ENCODE measurements at places on chromosomes 12 and 14.

GRCh38 chr12:107761502-107761904 is 566 bp upstream of the PRDM4 start:
- no peak for DNase-seq

DNA sequence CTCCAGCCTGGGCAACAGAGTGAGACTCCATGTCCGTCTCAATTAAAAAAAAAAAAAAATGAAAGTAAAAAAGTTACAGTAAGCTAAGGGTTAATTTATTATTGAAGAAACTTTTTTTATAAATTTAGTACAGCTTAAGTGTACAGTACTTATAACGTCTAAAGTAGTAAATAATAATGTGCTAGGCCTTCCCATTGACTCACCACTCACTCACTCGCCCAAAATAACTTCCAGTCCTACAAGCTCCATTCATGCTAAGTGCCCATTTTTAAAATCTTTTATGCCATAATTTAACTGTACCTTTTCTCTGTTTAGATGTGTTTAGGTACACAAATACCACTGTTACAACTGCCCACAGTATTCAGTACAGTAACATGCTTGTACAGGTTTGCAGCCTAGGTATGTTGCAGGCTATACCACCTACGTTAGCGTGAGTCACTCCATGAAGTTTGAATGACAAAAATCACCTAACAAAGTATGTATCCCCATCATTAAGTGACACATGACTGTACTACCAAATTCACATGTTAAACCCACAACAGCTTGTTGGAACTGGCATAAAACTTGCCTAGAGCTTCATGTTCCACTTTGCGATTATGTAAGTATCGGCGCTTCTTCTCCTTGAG is 10.7 kb downstream of the KANSL2 start:
- DNase-seq, result peak; percentile 53

- DNase-seq, result peak; percentile 50
Measured at GRCh38 chr12:54701940-54702592, 53.9 kb upstream of the DCD start.

DNA sequence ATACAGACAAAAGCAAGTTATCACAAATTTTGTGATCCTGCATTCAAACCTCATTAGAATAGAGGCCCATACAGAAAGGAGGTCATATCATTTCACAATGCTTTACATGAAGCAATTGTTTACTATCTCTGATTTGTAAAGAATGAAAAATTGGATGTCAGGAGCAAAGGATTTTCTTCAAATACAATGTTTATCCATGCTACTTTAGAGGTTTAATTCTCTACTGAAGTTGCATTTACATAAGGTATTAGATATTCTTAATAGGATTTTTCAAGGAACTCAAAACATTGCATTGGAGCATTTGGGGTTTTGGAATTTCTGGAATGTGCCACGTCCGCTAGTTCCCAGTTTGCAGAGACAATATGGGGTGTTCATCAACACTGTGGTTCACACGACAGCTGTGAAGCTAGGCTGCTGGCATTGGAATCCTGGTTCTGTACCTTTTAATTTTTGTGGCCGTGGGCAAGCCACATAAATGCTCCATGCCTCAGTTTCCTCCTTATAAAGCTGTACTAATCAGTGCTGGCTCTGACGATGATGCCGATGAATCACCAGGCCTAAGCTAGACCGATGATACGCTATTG is 174.8 kb downstream of the APAF1 start:
- DNase-seq, result peak; percentile 9

DNA sequence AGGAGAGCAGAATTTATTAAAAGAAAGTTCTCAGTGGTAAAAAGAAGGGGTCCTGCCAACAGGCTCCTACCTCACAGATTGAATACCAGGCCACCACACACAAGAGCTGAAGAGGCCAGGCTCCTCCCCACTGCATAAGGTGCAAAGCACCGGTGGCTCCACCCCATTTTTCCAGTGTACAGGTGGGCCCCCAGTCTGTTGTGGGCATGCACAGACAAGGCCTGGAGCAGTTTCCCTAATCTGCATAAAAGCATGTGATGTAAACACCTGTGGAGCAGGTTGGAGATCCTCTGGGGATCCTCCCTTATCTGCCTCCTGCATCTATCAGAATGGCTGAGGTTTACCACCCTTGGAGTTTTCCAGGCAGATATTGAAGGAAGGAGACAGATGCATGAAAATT is 45.7 kb upstream of the PDZRN4 start:
- no peak for DNase-seq

DNA sequence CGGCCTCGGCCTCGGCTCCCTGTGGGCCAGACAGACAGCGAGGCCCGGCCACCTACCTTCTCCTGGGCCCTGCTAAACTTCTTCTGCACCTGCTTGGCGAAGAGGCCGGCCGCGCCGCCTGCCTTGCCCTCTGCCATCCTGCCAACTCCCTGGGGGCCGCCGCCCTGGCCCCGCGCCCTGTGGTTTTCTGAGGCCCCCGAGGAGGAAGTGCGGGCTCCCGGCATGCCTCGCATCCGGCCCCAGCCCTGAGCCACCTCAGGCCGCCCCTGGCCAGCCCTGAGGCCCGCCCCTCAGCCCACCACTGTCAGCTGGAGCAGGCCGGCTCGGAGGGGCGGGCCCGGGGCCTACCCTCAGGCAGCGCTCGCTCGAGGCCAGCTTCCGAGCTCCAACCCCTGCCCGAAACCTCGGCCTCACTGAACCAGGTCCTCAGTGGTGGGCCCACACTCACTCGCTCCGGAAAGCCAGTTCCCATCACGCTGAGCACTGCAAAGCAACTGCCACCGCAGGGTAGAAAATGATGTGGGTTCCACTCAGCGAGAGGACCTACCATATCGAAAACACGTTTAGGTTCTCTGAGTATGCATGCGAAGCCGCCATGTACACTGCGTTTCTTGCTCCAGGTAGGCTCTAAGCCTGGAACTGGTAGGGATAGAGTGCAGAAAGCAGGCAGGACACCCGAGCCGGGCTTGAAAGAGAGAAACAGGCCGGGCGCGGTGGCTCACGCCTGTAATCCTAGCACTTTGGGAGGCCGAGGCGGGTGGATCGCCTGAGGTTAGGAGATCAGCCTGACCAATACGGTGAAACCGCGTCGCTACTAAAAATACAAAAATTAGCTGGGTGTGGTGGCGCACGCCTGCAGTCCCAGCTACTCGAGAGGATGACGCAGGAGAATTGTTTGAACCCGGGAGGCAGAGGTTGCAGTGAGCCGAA is at the start of gene BIN2:
Gene BIN2 (minus strand): TSS at position 209 of the 930 bp plus-strand sequence. CDS start 72 bp downstream, at position 137.
- DNase-seq, result no peak

DNA sequence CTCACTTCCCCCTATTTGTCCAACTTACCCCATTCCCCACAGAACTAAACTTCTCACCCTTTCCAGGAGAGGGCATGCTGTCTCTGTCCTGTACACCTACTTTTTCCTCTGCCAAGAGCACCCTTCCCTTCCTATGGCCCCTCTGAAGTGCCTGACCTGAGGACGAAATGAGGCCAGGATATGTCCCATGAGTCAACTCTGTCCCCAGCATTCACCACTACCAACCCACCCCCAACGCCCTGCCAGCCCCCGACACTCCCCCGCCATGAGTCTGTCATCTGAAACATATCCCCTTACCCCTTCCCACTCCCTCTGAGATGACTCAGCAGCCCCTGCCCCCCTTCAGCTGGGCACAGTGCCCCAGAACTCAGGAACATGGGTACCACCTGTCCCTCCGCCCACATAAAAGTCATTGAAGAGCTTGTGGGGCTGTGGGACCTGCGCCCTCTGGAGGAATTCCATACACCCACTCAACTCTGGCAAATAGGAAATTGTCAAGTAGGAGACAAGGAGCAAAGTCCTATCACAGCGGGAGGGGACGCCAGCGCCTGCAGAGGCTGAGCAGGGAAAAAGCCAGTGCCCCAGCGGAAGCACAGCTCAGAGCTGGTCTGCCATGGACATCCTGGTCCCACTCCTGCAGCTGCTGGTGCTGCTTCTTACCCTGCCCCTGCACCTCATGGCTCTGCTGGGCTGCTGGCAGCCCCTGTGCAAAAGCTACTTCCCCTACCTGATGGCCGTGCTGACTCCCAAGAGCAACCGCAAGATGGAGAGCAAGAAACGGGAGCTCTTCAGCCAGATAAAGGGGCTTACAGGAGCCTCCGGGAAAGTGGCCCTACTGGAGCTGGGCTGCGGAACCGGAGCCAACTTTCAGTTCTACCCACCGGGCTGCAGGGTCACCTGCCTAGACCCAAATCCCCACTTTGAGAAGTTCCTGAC is 26.3 kb downstream of the ITGA7 start:
- DNase-seq, result peak; percentile 61

DNA sequence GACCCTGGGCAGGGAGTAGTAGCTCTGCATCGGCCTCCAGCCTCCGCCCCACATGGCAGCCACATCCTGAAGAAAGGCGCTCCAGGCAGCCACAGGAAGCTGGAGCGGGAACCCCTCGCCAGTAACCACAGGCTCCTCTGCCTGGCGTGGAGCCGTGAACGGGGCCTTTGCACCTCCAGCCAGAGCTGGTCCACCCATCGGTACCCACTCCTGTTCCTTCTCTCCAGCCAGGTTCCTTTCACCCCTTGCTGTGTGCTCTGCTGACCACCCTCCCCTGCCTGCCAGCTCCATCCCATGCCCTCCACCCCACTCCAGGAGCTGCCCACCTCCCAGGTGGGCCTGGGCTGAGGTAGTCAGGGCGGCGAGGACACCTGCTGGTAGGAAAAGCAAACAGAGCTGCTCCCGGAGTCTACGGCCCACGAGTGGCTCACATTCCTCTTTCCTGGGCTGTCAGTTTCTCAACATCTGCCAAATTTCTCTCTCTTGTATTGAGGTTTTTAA is 2.7 kb downstream of the TGFB3 start:
- peak; percentile 39 for DNase-seq

DNA sequence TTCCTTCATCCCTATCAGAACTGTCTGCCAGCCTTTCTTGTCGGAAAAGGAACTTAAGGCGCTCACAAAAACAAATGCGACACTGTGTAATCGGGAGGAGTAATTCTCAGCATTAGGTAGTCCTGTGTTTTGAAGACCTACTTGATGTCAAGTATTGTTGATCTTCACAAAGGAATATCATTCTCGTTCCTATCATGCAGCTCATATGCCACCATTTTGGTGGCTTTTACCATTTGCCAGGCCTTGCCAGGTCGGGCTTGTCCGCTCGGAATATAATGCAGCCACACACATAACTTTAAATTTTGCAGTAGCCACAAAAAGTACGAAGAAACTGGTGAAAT is 903 bp upstream of the PPP4R3A start:
- DNase-seq, result no peak

DNA sequence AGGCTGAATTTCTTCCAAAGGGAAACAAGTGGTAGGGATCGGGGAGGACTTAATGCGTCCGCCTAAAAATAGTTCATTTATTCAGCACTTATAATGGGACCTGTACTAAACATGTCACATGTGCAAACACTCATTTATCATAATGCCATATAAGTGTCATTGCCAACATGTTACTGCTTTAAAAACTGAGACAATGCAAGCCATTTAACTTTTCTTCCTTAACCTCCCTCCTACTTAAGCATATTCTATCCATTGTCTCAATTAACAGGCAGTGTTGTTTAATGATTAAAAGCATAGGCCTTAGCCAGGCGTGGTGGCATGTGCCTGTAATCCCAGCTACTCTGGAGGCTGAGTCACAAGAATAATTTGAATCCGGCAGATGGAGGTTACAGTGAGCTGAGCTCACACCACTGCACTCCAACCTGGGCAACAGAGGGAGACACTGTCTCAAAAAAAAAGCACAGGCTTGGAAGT is 13.5 kb upstream of the SCFD1 start:
- peak; percentile 69 for DNase-seq

GRCh38 chr12:11805043-11805442 is 155.6 kb downstream of the ETV6 start:
- DNase-seq, result no peak

GRCh38 chr12:43210485-43211192 is 341.4 kb downstream of the ADAMTS20 start:
- DNase-seq, result peak; percentile 51

GRCh38 chr14:33657476-33657875 is 293.4 kb downstream of the EGLN3 start:
- DNase-seq, result peak; percentile 45

DNA sequence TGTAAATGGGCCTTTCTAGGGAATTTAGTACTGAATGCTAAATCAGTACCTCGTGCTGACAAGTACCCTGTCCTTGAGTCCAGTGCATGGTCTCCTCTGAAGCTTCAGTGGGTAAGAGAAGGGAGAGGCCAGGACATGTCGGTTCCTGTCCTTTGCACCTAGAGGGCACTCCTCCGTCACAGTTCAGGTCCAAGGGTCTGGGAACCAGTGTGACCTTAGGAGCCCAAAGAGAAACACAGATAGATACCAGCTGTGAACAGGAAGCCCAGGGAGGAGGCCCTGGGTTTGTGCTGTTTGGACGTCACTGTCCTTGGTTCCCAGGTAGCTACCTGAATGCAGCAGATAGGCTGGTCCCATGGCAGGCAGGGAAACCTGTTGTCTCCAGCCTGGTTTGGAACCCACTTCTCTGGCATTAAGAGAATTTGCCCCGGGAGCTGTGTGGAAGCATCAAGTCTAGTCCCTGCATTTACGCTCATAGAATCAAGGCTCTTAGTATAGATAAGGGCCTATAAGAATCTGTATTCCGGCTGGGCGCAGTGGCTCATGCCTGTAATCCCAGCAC is 3.9 kb upstream of the FGF23 start:
- DNase-seq, result no peak

- no peak for DNase-seq
Measured at GRCh38 chr12:108614041-108614440, 16.2 kb upstream of the TMEM119 start.

DNA sequence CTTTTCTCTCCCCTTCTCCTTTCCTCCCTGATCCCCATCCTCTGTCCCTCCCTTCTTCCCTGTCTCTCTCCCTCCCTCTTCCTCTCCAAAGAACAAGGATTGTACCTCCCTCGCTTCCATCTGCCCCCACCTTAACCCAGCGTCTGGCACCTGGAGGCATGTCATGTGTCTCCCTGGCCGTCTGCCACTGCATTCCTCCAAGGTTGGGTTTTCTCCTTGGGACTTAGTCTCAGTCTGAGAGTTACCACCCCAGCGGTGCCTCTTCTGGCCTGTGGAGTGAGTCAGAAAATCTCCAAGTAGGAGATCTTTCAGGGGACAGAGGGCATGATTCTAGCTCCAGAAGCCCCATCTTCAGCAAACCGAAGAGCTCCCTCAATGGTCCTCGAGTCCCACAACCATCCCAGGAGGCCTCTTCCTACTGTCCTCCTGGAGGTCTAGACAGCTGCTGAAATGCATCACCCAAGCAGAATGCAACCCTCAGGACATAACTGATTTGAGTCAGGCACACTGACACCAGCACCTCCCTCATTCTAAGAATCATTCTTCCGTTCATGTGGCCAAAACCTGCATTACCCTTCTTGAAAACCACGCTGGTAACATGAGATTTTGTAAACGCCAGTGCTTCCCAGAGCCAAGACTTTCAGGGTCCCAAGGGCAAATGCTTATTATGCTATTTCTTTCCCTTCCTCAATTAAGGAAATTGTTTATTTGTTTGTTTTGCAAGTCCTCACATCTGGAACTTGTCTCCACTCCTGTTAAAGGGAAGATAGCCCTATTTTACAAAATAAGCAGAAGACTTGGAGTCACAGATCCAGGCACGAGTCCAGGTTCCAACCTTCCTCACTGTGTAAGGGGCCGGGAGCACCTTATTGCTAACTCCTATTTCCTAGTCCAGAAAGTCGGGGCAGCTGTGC is 463.2 kb downstream of the BCL11B start:
- no peak for DNase-seq
